ENCODE measurements at places on chromosomes 2 and 18.
A peak's percentile ranks its signal among the peaks of the same experiment; 100 is the strongest.

DNA sequence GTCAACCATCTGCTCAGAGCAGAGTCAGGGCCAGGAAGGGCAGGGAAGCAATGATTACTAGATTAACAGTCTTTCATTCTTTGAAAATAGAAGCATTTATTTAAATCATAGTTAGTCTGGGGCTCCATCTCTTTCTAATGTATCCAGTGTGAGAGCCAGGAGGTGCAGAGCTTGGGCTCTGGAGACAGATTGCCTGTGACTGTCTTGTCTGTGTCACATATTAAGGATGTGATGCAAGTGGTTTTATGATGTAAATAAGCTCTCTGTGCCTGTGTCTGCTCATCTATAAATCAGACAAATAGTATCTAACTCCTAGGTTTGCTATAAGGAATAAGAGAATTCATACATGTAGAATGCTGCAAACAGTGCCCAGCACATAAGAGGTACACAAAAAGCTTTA lies 104.9 kb upstream of the TANK start:
- DNase-seq, result no peak

- peak; percentile 69 for DNase-seq
These were observed 209.9 kb downstream of the TFCP2L1 start for GRCh38 chr2:121075006-121075551.

GRCh38 chr2:108364676-108365297 lies 13.0 kb upstream of the SULT1C4 start:
- DNase-seq, result no peak

- DNase-seq, result no peak
These were observed 603.7 kb upstream of the GCFC2 start for GRCh38 chr2:76314271-76315020.

Data from BJ (cell line).